ENCODE measurements at places on chromosomes 12 and 14.

DNA sequence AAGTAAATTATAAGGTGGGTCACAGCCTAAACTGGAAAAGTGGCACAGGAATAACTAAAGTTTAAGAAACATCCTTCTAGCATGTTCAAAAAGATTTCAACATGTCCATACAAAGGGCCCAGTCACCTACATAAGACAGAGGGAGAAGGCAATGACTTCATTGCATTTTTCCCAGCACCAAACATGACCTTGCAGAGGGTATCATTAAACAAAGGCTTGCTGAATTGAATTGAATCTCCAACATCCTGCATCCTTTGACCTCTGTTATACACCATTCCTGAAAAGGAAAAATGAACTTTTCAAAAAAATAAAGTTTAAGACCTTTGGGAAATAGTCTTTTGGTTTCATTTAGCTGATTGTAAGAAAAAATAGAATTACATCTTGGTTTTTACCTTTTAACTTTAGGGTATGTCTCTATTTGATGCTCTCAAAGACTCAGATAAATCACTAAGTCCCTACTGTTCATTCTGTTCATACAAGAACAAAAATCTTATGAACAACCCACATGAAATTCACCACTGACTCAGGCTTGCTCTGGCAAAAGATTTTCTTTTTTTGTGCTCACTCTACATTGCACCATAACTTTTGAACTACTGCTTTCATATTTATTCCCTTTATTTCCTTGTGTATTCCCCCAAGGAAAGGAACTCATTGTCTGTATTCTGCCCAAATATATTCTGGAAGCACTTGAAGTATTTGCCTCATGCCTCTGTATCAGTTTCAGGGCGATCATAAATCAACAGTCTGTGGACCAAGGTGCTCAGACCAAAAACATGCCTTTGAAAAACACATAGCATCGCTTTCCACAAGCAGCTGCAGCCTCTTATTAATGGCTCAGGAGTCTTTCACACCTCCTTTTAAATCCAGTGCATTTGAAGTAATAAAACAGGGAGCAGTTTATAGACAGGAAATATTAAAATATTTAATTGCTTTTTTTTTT, 121.7 kb downstream of the DUSP6 start:
- no peak for DNase-seq

- DNase-seq, result no peak
These were observed 23.9 kb upstream of the SMOC1 start for GRCh38 chr14:69855180-69855832.

DNA sequence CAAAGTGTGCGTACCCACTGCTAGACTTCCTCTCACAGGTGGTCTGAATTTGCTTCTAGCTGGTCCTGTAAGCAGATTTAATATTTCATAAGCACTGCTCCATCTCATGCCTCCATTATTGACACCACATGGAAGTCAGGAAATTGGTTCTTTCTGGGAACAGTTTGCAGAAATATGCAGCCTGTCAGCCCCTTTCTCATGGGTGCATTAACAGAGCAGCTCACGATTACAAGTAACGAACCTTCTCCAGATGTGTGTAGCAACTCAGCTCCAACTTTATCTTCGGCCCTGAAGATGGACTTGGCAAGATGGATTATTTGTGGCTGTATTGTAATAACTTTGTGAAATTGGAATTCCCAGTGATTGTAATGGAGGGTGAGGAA, 214.5 kb upstream of the DDHD1 start:
- DNase-seq, result no peak

- no peak for DNase-seq
These were observed 141.4 kb downstream of the ADGRD1 start for GRCh38 chr12:131094831-131095805.

DNA sequence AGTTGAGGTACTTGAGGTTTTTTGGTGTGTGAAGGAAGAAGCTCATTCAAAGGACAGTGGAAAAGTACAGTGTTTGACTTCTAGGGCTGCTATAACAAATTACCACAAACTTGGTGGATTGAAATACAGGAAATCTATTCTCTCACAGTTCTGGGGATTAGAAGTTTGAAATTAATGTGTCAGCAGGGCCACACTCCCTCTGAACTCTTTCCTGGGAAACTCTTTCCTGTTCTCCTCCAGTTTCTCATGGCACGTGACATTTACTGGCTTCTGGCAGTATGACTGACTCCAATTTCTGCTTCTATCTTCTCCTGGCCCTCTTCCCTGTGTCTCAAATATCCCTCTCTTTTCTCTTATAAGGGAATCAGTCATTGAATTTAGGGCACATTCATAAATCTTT, 160.2 kb downstream of the CCDC91 start:
- DNase-seq, result no peak

GRCh38 chr14:70947739-70948138, 40.5 kb downstream of the PCNX1 start:
- no peak for DNase-seq

GRCh38 chr12:6533653-6533922, 729 bp upstream of the GAPDH start:
- no peak for DNase-seq

DNA sequence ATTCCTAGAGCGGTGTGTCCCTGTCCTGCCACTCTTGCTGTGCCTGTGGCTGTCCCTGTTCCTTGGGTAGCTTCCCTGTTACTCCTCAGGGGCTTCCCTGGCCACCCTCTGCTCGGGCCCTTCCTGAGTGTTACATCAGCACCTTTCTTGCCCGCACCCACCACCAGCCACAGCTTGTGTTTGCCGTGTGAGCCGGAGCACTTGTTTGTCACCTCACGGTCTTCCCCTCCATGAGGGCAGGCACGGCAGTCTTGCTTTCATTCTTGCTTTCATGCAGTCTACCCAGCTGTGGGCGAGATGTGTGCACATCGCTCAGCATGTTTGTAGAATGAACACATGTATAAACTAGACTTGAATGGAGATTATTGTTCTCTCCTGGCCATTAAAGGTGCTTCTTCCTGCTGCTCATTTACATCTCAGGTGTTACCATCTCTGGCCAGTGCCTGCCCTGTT, 42.0 kb downstream of the TRAF3 start:
- peak; percentile 79 for DNase-seq

DNA sequence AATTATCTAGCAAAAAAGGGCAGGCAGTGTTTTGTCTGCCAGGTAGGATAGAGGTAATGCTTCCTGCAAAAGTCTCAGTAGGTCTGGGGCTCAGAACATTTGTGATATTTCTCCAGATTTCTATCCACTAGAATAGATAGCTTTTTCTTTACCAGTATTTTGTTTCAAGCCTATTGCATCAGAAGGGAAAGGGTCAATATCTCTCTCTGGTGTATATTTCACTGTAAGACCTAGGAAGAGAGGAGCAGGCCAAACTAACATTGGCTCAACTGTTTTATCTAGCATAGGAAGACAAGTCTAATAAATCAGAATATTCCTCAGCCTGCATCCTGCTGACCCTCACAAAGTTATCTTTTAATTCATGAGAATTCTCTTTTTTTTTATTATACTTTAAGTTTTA, 106.7 kb upstream of the DAAM1 start:
- DNase-seq, result no peak

DNA sequence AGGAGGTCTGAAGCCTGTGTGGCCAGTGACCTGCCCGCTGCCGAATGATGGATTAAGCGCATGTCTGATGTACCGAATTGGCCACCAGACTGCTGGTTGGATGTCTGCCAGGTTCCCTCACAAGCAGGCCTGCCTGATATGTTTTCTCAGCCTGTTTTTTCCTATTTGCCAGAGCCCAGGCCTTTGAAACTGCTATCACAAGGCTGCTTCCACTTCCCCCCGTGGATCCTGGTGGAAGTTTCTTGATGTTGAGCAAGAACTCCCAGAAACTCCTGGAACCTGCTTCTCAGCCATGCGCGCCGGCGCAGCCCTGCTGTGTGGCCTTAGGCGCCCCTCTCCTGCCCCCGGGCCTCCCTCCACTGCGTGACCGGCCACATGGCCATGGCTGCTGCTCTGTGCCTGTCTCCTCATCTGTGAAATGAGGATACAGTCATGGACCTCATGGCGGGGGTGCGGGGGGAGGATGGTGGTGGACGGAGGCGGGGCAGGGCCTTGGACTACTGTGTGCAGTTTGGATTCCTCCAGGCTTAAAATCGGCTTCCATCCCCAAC, 56.6 kb downstream of the CALM1 start:
- no peak for DNase-seq

- DNase-seq, result no peak
These were observed 52.8 kb downstream of the FOS start for GRCh38 chr14:75331471-75331870.

- no peak for DNase-seq
These were observed 15.7 kb upstream of the SLC10A1 start for GRCh38 chr14:69812711-69813110.

DNA sequence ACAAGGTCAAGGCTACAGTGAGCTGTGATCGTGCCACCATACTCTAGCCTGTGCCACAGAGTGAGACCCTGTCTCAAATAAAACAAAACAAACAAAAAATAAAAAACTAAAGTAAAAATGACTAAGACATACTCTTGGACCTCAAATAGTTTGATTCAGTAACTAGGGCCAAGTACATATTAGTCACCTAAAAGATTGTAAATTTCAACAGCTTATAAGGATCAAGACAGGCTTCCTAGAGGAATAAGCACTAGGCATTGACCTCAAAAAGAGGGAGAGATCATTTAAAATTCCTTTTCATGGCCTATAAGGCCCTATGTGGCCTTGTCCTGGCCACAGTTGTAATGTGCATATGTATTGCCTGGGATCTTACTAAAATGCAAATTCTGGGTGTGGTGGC, 46.0 kb upstream of the CHST11 start:
- no peak for DNase-seq

GRCh38 chr14:86050072-86050683, 520.2 kb downstream of the FLRT2 start:
- DNase-seq, result no peak

GRCh38 chr14:104224131-104224505, 85.7 kb downstream of the KIF26A start:
- DNase-seq, result no peak

DNA sequence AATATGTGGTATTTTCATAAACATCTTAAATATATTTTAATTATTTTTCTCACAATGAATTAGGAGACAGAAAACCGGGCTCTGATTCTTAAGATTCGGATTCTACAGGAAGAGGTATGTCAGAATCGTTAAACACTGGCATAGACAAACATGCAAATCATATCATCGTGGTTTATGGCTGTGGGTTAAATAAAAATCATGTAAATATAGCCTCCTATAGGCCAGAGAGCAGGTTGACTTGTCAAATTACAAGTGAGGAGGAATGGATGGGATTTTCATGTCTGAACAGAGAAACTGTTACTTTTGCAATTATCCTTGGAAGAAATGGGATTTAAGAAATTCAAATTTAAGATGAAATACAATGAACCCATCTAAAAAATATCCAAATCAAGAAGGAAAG, 74.9 kb upstream of the BCAT1 start:
- DNase-seq, result no peak

DNA sequence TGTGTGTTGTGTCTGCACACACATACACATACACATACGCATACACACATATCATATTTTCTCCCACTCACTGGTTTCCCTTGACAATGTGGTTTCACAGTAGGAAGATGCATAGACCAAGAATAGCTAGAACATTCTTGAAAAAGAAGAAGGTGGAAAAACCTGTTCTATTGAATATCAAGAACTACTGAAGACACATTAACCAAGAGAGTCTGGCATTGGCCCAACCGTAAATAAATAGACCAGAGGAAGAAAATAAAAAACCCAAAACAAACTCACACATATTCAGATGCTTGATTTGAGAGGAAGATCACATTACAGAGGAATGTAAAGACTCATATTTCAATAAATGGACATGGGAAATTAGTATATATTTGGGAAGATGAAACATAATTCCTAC, 311.3 kb downstream of the FOXG1 start:
- DNase-seq, result no peak

DNA sequence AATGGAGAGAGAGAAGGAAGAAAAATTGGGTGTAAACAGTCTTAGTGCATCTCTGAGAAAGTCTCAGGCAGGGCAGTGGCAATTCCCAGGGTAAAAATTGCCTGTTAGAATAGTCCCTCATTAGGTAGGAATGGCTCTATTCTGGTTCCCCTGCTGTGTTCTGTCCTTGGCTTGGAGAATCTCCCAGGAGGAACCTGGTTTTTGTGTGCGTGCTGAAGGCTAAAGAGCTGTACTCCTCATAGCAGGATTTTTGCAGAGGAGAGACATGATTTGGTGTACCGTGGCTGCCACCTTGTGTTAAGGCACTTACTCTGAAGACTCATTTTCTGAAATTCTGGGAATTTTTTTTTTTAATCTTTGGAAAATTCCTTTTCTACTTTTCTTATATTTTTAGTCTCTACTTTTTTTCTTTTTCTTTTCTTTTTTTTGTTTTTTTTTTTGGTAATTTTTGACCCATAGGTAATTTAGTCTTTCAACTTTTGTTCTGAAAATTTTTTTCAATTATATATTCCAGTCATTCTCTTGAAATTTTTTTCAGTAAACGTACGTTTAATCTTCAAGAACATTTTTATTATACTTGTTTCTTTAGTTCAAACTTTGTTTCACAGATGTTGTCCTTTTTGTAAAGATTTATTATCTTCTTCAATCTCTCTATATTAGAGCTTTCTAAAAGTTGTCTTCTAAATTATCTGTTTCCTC, 63.8 kb downstream of the FBXO33 start:
- peak; percentile 26 for DNase-seq

- DNase-seq, result no peak
These were observed 623 bp upstream of the TSPAN8 start for GRCh38 chr12:71158361-71158882.

DNA sequence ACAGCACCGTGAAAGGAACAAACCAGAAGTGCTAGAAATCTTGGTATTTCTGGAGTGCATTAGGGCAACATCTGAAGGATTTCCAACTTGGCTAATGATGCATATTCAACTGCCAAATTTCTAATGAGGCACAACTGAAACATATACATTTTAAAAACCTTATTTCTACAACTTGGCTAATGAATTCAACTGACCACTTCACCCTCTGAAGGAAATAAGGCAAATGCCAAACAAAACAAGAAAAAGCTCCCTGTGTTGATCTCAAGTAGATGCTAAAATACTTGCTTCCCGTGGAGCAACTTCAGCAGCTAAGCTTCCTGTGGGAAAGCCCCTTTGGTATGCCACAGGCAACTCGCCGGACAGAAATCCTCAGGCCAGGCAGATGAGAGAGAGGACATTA, 167.1 kb downstream of the TTC7B start:
- no peak for DNase-seq

- DNase-seq, result no peak
These were observed 813 bp downstream of the TWF1 start for GRCh38 chr12:43805149-43805859.

DNA sequence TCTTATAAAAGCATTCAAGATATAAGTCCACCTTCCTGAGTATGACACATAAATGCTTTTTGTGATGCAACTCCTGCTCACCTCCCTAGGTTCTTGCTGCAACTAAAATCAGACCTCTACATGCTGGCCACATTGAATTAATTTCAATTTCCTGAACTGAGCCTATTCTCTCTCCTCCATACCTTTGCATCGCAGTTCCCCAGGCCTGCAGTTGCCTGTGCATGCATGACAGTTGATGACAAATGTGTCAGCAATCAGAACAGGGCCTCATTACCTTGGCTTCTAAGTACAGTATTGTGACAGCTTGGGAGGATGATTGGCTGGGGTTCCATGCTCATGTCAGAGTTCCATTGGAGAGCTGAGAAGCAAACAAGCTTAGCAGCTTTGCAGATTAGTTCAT, 3.9 kb upstream of the TM7SF3 start:
- no peak for DNase-seq
